ENCODE measurements at places on chromosomes 2 and 18.

DNA sequence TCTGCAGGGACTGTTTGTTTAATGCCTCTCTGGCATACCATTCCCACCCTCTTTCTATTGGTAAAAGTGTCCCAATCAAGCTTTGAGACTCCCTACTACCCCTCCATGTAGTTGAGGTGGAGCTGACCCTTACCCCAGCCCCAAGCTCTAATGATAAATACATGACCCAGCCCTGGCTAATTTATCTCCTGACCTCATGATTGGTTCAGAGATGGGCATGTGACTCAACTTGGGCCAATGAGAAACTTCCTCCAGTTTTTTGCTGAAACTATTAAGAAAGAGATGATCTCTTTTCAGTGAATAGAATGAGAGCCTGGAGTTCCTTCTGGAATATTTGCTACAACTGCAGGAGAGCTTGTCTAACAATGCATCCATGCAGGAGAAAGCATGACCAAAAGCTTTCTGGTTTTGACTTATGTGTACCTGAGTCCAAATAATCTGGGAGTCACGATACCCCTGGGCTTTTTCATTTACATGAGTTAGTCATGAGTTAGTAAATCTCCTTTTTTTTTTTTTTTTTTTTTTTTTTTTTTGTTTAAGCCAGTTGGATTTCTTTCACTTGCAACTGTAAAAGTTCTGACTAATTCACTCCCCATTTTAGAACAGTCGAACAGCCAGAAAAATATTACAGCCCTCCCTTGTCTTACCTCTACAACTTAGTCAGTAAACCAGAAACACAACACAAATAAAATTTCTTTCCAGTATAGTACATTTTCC is 66.5 kb upstream of the TLK1 start:
- no peak for DNase-seq

- peak; percentile 4 for DNase-seq
Measured at GRCh38 chr2:213934560-213934959, 476.3 kb upstream of the VWC2L start.

DNA sequence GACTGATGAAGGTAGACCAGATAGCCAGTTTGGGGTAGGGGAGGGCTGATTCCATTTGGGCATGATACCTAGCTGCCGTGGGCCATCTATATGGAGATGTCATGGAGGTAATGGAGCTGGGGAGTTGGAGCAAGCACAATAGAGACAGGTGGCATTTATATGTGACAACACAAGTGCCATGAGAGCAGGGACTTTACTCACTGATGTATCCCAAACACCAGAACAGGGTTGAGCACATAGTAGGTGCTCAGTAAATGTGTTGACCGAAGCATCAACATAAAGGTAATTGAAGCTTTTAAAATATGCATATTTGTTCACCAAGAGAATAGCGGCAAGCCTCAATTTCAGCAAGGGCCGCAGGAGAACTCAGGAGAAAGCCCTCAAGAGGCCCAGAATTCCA is 15.0 kb downstream of the SLC30A3 start:
- DNase-seq, result no peak

GRCh38 chr18:71995904-71996465 is 548.2 kb downstream of the CBLN2 start:
- no peak for DNase-seq

- no peak for DNase-seq
Measured at GRCh38 chr2:42244520-42244919, 75.4 kb downstream of the EML4 start.

DNA sequence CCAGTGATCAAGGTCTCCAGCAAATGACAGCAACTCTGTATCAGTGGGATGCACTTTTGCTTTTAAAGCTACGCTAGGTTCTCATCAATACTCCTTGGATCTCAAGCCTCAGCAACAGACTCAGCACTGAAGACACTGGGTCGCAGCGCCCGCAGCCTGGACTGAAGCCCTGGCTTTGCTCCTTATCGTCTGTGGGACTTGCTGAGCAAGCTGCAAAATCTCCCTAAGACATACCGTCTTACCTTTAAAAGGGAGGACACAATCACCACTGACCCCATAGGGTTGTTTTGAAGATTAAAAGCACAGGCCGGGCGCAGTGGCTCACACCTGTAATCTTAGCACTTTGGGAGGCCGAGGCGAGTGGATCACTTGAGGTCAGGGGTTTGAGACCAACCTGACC is 8.1 kb downstream of the CYB5A start:
- no peak for DNase-seq

- DNase-seq, result no peak
Measured at GRCh38 chr18:37551249-37551648, 14.3 kb downstream of the CELF4 start.

DNA sequence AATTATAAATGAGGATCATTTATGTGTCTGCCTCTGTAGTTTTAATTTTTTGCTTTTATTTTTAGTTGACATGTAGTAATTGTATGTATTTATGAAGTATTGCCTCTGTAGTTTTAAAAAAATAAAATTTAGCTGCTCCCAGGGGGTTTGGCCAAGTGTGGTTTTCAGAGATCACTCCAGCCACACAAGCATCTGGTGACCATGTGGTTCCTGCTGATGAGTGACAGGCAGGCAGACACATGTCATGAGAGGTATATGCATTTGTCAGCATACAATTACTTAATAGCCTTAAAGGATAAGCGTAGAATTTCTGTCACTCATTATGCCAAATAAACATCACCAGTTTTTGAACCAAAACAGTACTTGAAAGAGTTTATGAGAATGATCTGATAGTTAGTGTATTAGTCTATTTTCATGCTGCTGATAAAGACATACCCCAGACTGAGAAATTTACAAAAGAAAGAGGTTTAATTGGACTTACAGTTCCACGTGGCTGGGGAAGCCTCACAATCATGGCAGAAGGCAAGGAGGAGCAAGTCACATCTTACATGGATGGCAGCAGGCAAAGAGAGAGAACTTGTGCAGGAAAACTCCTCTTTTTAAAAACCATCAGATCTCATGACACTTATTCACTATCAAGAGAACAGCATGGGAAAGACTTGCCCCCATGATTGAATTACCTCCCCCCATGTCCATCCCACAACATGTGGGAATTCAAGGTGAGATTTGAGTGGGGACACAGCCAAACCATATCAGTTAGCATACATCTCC is 29.6 kb downstream of the MREG start:
- DNase-seq, result no peak

- DNase-seq, result no peak
Measured at GRCh38 chr2:207546822-207547221, 17.1 kb downstream of the CREB1 start.

GRCh38 chr2:68357605-68358337 is 7.3 kb upstream of the PLEK start:
- DNase-seq, result no peak

- DNase-seq, result no peak
Measured at GRCh38 chr2:38960609-38961320, 71.1 kb downstream of the ARHGEF33 start.

DNA sequence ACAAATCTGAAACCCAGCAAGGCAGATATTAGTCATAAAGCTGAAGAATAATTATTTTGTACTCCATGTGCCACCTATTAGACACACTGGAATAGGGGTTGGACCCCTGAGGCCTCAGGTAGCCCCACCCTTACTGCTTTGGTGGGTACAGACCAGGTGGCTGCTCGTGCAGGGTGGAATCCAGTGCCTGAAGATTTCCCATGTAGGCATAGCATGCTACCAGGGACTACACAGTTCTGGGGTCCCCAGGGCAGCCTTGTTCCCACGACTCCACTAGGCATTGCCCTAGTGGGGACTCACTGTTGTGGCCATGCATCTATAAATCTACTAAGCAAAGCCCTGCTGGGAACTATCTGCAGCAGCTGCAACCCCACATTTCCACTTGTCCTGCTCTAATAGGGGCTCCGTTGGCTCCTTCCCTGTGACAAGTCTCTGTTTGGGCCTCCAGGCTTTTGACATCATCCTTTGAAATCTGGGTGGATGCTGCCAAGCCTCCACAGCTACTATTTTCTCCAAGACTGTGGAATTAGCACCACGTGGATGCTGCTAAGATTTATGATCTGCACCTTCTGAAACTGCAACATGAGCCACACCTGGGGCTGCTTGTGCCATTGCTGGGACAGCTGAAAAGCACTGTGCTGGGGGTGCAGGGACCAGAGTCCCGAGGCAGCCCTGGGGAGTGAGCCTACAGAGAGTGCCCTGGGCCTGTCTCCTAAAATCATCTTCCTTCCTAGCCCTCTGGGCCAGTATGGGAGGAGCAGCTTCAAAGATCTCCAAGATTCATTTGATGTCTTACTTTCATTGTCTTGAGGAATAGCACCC is 303.8 kb downstream of the FSIP2 start:
- DNase-seq, result no peak

GRCh38 chr2:3654531-3655225 is 3.3 kb upstream of the ALLC start:
- DNase-seq, result no peak

DNA sequence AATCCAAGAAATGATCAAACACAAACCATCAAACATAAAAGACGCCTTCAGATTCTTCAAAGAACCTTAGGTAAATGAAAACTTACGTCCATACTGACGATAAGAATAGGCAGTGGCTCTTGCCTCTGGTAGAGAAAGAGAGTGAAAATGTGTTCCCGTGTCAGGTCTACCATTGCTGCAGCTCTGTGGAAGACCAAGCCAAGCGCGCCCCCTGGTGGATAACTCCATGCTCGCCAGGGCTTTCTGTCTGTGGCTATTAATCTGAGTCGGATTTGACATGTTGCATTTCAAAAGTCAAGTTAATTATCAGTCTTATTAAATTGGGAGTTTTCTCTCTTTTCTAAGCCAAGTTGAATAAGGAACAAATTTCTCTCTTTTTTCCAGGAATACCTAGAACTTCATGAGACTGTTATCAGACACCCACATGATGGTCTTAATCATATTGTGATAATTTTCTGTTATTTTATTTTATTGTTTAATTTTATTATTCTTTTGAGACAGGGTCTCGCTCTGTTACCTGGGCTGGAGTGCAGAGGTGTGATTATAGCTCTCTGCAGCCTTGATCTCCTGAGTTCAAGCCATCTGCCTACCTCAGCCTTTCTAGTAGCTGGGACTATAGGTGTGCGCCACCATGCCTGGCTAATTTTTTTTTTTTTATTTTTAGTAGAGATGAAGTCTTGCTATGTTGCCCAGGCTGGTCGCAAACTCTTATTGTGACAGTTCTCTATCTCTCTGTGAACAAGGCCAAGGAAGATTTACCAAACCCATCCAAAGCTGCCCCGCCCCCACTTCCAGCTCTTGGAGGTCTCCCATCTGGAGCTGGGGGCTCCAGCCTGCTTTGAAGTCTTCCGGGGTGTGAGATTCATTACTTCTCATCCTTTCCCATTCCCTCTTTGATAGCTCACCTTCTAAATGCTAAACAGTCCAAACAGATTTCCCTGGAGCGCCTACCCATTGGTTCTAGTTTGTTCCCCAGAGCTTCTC is 15.8 kb upstream of the ZAP70 start:
- DNase-seq, result peak; percentile 91

- no peak for DNase-seq
Measured at GRCh38 chr2:225017713-225018112, 24.6 kb downstream of the DOCK10 start.

GRCh38 chr2:144439993-144440392 is 79.9 kb downstream of the ZEB2 start:
- DNase-seq, result no peak

DNA sequence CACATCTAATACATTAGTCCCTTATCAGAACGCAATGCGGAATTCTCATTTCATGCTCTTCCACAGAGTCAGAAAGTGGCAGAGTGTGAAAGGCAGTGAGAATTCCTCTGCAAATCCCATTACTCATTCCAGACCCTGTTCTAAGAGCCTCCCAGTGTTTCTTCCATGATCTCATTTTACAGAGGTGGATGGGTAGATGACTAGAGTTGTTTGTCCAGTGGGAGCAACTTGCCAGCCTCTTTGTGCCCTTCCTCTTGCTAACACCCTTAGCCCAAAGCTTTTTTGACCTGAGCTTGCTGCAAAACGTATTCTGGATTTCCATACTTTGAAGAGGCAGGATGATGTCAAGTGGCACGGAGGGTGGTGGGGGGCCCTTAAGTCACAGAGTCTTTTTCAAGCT is 467.7 kb upstream of the RGPD4 start:
- DNase-seq, result no peak

- DNase-seq, result peak; percentile 1
Measured at GRCh38 chr2:97267411-97268074, 154.6 kb downstream of the ANKRD36 start.

DNA sequence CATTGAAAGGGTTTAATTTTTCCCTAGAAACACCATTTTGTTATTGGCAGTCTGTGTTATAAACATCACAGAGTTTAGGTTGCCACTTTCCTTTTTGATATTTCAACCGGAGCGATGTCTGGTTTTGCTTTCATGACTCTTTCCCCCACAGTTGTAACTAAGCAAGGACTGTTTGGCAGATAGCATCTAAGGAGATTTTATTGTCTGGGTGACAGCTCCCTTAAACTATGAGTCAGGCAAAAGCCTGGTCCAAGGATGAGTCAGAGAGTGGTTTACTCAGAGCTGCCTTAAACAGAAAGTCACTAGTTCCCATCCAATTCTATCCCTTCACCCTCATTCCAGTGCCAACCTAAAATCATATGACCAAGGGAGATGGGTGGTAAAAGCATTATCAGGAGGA is 341.6 kb upstream of the VWC2L start:
- no peak for DNase-seq

GRCh38 chr2:86661333-86661732 is 37.7 kb upstream of the RNF103 start:
- DNase-seq, result no peak

DNA sequence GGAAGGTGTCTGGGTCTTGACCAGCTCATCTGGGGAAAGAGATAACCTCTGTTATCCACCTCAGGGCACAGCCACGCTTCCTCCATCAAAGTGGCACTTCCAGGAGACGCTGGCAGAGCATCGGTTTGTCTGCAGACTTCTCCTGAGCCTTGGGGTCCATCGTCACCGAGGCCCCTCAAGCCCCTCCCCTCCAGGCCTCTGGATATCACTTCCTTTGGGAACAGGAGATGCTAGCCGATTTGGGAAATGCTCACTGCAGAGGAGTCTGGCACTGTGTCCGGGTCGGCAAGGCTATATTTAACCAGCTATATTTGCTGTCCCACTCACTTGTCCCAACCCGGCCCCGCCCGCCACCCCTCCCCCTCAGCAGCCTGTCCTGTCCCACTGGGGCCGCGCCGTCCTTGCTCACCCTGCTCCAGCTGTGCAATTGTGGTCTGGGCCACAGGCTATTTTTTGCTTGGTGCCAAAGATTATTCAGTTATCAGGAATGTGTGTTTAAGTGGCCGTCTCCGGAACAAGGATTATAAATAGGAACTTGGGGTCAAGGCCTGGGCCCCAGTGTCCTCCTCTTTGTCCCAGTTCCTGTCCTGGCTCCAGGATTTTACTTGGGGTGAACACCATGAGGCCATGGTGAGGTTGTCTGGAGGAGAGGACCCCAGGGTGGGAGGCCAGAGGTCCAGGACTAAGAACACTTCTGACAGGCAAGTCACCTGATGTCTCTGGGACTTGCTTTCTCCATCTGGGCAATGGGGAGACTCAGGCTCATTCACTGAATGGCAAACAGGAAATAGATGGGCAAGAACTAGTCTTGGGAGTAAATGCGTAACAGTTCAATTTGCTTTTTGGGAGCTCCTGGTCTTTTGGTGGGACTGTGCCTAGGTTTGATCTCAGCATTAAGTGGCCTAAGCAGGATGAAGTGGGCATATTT is 263.6 kb downstream of the DYSF start:
- DNase-seq, result no peak

Data from CD4-positive, alpha-beta T cell treated with Interleukin-6 at 100 ng/mL for 8 hours (primary cell).